Osteoblast (primary cell): ENCODE measurements at places on chromosomes 12 and 14.

DNA sequence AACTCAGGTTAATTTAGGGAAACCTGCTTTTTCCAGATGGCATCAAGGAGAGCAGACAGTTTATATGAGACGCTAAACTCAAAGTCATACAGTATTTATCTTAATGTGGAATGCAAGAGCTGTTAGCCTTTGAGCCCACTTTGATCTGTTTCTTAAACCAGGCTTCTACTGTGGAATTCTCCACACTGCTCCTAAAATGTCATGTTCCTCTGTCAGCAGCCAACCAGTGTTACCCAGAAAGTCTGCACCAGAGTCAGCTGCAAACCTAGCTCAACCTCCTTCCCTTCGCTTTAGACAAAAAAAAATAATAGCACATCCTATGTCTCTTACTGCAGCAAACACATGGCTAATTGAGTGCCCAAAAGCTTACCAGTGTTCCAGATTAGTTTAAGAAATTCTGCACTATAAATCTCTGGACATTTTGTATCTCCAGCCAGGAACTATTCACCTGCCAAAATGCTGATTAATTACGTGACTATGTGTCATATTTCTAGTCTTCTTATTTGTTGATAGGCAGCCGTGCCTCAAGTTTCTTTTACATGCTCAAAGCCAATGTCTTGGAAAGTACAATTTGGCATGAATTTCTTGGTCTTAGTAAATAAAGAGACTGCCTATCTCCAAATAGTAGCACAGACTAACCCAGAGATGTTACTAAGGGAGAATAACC, 21.8 kb downstream of the ARMH4 start:
- no peak for DNase-seq

DNA sequence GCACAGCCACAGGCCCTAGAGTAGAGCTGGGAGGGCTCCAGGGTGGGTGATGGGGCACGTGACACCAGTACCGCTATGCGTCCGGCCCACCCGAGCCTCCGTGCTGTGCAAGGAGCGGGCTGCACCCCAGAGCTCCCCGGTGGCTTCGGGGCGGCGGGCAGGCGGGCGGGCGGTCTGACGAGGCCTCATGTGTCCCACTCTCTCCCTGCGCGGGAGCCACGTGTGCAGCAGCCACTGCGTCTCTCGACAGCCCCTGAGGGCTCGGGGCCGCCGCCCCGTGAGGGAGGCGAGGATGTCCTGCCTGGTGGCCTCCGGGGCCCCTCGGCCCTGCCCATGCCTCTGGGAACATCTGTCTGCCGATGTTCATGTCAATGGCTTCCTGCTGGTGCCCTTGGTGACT, 51.2 kb upstream of the FBRSL1 start:
- no peak for DNase-seq

- DNase-seq: no peak
Measured at GRCh38 chr12:87116780-87117179, 860.6 kb upstream of the MGAT4C start.

- DNase-seq: no peak
Measured at GRCh38 chr14:77640756-77641533, 24.5 kb upstream of the SPTLC2 start.

DNA sequence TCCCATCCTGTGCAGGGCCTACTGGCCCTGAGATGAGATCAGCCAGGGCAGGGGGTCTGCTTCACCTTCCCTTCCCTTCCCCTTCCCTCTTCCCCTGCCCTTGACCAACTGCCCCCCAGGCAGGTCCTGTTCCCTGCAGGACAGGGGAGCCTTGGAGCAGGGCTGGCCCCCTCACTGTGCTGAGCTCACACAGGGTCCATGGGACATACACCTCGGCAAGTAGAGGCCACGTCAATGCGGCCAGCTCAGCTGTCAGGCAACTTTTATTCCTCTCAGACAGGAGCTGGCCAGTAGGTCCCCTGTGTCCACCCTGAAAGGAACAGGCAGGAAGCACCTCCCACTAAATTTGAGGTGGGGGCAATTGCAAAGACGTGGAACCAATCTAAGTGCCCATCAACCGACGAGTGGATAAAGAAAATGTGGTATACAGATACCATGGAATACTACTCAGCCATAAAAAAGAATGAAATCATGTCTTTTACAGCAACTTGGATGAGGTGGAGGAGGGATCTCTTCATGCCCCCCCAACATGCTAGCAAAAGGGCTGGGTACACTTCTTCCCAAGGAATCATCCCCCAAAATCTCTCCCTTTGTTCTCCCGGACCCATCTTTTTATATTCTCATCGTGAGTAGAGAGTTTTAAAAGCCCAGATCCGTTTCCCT, 148.7 kb downstream of the BCL11B start:
- DNase-seq: no peak

DNA sequence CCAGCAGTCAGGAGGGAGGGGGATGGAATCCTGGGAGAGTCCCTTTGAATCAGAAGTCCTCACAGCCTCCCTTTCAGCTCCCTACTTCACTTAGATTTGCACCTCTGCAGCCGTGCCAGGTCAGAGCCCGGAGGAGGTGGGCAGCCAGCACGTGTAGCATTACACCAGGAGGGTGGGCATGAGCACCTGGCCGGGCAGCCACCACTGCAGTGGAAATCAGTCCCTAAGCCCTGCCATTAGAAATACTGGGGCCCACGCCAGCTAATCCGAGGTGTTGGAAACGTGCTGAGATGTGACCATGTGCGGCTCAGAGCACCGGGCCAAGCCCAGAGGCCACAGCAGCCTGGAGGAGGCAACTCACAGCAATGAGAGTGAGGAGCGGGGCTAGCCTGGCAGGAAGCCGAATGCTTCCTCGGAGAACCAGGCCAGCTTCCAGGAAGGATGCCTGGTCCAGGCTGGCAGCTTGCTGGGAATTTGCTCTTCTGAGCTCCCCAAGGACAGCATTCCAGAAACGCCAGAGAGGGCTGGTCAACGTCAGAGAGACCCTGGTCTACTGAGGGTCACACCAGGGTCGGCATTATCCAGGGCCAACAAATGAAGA, 9.4 kb upstream of the CACNA2D4 start:
- peak; percentile 86 for DNase-seq

DNA sequence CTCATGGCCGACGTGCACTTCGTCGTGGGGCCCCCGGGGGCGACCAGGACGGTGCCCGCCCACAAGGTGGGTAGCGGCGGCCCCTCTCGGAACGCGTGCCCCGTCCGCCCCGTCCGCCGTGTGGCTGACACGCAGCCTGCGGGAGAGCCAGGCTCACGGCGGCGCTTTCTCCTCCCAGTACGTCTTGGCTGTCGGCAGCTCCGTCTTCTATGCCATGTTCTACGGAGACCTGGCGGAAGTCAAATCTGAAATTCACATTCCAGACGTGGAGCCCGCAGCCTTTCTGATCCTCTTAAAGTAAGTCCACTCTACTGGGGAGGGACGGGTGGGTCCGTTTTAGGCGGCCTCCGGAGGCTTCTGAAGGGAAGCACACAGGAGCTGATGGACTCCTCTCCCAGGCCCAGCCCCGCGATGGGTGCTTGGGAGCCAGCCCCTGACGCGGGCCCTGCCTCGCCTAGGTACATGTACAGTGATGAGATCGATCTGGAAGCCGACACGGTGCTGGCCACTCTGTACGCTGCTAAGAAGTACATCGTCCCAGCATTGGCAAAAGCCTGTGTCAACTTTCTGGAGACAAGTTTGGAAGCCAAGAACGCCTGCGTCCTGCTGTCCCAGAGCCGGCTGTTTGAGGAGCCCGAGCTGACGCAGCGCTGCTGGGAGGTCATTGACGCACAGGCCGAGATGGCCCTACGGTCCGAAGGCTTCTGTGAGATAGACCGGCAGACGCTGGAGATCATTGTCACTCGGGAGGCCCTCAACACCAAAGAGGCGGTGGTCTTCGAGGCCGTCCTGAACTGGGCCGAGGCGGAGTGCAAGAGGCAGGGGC, 1.1 kb downstream of the BTBD6 start:
- DNase-seq: peak; percentile 93

GRCh38 chr14:93458234-93458633, 27.5 kb downstream of the UNC79 start:
- no peak for DNase-seq

DNA sequence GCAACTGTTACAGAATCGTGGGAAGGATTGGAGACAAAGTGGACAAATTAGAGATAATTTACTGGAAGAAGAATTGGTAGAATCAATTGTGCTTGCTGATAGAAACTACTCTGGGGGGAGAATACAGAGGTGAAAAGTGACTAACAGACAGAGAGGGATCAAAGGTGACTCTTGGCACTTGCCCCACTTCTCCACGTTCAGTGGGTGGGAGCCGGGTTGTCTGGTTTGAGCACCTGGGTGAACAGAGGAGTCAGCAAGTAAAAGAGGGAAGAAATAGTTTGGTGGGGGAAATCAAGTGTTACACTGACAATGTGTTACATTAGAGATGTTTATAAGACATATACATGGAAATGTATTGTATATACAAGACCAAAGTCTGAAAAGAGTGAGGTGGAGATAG, 69.1 kb downstream of the PPP2R5E start:
- DNase-seq: no peak

- DNase-seq: peak; percentile 22
Measured at GRCh38 chr12:31756977-31757420, 28.2 kb upstream of the AMN1 start.

GRCh38 chr12:49847161-49847560, 4.3 kb upstream of the BCDIN3D start:
- no peak for DNase-seq

DNA sequence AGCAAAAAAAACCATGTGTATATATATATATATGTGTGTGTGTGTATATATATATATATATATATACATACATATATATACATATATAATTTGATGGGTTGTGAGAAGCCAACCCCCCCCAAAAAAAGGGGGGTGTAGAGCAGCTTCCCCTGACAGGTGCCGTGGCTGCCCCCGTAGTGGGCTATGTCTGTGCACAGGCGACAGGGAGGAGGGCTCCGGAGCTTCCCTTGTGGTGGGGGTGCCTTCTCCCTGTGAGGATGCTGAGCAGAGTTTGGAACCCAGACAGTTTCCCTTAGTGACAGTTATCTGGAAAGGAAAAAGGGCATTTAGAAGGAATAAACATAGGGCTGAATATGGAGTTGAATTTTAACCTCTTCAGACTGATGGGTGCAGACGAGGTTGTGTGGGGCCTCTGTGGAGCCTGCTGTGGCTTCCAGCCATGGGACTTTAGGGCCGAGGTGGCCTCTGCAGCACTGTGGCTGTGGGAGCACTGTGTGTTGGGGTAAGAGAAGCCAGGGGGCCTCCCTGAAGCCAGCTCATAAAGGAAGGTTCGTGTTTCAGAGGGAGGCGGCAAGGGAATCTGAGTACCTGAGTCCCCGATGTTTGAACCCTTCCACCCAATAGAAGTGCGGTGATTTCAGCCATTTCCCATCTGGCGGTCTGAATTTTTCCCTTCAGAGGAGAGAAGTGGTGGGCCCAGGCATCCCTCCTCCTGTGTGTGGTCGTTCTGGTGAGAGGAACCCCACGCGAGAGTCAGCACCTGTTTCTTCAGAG, 19.8 kb downstream of the XRCC3 start:
- DNase-seq: peak; percentile 87

- no peak for DNase-seq
Measured at GRCh38 chr14:68386446-68386845, 406.4 kb downstream of the ZFP36L1 start.

- DNase-seq: no peak
Measured at GRCh38 chr14:75424496-75424895, 3.3 kb upstream of the JDP2 start.

GRCh38 chr12:127675936-127676335, 591.0 kb upstream of the TMEM132C start:
- no peak for DNase-seq

- DNase-seq: peak; percentile 92
Measured at GRCh38 chr12:104671409-104672095, 214.8 kb downstream of the CHST11 start.

DNA sequence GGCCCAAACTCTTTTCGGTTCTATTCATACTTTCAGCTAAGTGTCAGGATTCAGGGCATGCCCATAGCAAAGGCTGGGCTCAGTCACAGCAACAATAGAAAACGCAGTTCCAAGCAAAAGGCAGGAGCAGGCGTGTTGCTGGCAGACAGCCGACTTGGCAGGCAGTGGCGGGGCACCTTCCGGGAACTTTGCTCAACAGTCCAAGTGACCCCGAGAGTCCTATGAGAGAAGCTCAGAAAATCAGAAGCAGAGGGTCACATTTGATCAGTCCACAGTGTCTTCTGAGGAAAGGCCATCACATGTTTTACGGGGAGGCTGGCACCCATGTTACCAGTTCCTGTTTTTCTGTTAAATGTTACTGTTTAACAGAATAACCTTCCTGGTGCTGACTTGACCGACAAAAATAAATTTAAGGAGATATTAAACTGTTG, 115.0 kb downstream of the DACT1 start:
- DNase-seq: no peak

GRCh38 chr14:68377459-68377858, 415.4 kb downstream of the ZFP36L1 start:
- DNase-seq: peak; percentile 37

GRCh38 chr12:127560041-127560478, 706.9 kb upstream of the TMEM132C start:
- DNase-seq: no peak

DNA sequence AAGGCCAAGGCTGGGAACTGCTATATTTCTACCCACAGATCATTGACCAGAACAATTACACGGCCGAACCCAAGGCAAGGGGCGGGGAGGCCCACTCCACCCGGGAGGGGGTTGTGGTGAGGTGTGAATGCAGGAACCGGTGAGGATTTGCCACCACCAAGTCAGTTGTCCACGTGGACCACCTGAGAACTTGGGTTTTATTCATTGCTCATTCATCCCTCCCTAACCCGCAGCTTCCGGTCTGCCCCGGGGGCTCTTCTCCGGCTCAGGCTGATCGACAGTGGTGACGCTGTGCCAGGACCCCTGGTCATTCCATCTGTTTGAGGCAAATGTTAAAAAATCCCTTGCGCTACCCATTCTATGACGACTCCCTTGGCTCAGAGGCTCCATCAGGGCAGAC, 127.7 kb upstream of the RTL1 start:
- DNase-seq: no peak

GRCh38 chr14:30138567-30138966, 210.9 kb upstream of the PRKD1 start:
- no peak for DNase-seq

- DNase-seq: peak; percentile 79
Measured at GRCh38 chr12:109951751-109952150, 44.4 kb downstream of the GIT2 start.

DNA sequence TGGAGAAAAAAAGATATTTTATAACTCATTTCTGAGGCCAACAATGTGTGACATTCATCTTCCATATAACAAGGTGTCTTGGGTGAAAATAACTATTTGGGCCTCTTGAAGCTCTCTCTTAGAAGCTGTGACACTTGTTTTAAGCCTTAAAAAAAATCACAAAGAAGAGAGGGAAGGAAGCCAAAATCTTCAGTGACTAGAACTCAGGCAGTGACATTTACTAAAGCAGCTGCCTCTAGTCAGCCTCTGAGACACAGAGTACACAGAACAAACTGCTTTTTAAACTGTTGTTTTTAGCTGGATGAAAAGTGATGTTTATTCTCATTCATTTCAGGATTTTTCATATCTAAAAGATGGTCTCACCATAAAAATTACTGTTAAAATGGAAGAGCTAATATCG, 793.6 kb downstream of the GALC start:
- DNase-seq: no peak

DNA sequence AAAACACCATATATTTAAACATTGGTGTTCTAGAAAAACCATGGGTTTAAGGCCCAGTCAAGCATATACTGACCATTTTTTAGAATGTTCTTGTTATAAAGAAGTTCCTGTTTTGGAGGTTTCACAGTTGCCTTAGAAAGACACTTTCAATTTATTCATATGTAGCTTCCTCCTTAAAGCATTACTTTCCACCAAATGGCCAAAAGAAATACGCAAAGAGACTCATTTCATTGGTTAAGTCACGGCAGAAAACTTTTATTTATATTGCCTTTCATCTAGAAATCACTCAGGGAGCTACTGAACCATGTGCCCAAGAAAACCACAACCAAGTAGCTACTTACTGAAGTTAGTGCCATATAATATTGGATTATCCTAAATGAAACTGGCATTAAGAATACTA, 40.0 kb downstream of the MYBPC1 start:
- no peak for DNase-seq
